Caudate nucleus (tissue), 63 donors: ENCODE measurements at places on chromosomes 5 and 9.

DNA sequence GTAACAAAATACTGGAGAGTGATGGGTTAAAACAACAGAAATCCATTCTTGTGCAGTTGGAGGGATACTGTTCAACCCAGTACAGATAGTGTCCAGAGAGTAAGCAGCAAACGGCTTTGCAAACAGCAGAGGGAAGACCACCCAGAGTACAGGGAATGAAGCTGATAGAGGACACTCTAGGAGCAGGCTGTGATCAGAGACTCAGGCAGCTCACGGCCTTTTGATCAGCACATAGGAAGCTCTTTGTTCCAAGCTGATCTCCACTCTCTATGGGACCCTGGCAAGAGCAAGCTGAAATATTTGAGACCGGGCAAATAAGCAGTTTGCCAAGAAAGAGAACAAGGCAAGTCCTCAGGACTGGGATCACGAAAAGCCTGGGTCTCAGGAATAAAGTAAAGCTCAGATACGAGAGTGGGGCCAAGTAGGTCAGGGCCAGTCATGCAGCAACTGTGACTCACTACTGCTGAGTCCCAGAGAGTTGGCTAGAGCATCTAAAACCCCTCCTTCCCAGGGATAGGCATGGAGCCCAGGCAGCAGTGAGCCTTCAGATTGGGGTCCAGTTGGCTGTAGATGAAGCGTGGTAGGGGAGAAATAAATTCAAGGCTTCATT, 52.4 kb downstream of the MELK start:
- DNase-seq: peak; percentile 51

GRCh38 chr5:76111477-76112174, 28.4 kb downstream of the SV2C start:
- no peak for DNase-seq

GRCh38 chr9:37210737-37211523, 90.6 kb downstream of the ZCCHC7 start:
- DNase-seq: no peak

DNA sequence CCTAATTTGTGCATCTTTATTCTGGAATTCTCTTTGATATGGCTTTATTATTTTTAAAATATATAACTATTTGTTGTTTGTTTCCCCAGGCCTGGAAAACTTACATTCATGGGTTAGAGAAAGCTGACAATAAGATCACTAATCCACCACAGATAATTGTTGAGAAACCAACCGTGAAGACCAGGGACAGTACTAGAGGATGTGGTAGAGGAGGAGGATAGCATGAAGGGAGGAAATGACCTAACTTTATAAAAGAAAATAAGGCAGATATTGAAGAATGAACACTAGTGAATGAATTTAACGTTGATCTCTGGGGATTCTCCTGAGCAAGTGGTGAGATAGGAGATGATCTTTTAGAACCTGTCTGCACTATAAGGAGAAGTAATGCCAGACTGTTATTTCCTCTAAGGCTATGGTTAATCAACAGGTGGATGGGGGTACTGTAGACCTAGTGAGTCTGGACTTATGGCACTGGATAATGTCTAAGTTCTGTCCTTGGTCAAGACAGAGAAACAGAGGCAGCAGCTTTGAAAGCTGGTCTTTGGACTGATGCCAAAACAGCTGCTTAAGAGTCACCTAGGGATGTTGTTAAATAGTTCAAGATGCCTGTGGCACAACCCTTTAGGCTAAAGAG, 52.4 kb downstream of the NREP start:
- no peak for DNase-seq

DNA sequence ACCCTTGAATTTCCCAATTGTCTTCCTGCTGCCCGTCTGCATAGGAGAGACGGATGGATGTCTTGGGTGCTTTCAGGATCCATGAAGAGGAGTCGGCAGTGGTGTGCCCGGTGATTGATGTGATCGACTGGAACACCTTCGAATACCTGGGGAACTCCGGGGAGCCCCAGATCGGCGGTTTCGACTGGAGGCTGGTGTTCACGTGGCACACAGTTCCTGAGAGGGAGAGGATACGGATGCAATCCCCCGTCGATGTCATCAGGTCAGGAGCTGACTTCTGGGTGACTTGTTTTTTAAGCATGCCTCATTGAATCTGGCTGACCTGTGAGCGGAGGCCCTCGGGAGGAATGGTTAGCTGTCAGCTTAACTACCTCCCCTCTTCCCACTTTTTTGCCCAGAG, 24.2 kb downstream of the GALNT12 start:
- no peak for DNase-seq

- no peak for DNase-seq
These were observed 68.1 kb downstream of the SEMA6A start for GRCh38 chr5:116506488-116506887.

DNA sequence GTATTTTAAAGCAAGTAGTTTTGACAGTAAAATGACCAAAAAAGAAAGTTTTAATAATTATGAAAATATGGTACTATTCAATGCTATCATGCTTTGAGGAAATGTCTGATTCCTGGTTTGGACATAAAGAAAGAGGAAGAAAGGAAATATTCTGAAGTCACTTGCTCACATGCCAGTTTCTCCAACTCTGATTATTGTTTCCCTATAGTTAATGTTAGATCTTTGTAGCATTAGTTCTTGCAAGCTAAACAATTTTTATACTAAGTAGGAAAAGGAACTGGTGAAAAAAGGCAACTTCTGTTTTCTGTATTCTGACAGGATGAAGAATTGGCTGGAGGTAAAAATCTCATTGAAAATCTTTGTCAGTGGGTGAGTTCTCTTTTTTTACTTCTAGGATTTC, 119.5 kb downstream of the YTHDC2 start:
- DNase-seq: no peak
